ENCODE measurements at places on chromosomes 6 and 20.

DNA sequence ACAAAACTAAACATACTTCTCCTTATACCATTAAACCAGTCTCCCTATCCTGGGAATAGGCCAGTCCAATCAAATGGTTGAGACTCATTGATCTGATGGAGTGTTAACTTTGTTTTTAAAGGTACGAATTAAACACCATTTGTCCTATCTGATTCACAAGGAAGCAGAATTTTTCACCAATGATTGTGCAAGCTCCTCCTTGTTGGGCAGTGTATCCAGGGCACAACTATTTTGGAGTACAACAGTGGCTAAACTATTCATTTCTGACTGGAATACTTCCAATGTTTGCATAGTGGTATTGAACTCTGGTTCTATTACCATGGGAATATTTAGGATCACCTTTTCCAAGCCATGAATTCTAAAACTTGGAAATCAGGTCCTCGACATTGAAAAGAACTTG lies 5.4 kb upstream of the PPP1R3G start:
- no peak for DNase-seq

- DNase-seq, result no peak
Observed at GRCh38 chr20:36919715-36920333, 31.7 kb downstream of the SAMHD1 start.

- DNase-seq, result no peak
Observed at GRCh38 chr20:20293691-20294385, 74.1 kb upstream of the INSM1 start.

DNA sequence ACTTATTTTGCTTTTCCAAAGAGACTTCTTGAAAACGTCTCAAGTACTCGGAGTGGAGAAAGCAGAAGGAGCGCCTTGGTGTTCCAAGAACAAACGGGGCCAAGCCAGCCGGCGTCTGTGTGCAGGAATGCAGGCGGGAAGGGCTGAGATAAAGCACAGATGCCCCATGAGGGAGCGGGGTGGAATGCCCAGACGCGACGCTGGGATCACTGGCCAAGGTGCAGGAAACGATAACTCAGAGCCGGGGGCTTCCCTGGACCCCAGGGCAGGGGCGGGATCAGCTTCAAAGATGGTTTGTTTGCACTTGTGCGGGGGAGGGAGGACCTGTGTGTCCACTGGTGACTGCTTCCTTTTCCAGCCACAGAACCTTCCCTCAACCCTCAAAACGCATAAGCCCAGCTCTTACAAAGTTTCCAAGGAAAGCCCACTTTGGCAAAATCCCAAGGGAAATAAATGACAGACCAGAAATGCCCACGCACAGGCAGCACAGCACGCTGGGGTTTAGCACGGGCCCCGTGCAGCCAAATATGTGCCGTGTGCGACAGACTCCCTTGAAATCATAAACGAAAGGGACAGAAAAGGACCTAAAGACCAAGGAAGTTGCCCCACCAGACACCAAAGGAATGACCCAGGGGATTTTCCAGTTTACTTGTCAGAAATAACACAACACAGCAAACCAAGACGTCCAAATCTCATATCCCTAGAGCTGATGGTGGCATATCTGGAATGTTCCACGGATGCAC lies 113.9 kb downstream of the NFATC2 start:
- no peak for DNase-seq

- DNase-seq, result no peak
Observed at GRCh38 chr6:42769836-42770235, 12.0 kb upstream of the BICRAL start.

DNA sequence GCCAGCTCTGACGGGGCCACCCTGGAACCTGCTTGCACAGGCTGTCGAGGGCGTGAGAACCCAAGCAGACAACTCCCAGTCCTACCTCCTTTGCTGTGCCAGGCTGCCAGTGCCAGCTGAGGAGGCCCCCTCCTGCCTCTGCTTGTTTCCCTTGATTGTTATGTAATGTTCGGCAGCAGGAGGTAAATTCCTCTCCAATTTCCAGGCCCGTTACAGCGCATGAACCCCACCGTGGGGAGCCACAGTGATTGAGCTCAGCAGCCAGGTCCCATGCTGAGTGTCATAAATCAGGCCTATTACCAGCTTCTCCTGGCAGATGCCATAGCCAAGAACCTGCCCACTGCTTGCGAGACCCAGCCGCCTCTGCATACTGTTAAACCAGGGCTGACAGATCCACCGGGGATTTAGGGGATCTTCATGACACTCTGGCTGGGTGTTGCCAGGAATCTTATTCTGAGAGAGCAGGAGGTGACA lies 320.5 kb downstream of the DHX35 start:
- no peak for DNase-seq

DNA sequence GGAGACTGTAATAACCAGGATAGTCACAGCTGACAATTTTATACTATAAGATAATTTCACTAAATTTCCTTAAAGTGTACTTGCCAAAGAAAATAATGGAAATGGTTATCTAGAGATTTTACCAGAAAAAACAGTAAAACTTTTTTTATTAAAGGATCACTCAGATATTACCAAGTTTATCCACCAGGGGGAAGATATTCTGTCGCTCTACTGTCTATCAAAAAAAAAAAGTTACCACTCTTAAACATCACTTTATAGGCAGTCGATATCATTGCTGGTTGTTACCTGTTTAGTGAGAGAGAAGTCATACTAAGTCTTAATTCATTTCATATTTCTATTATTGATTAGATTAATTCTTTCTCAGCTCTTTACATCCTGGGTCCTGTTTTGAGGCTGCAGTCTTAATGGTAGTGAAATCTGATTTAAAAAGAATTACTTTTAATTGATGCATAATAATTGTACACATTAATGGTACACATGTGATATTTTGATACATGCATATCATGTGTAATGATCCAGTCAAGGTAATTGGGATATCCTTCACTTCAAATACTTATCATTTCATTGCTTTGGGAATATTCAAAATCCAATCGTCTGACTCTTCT lies 18.9 kb downstream of the L3MBTL3 start:
- DNase-seq, result peak; percentile 38

DNA sequence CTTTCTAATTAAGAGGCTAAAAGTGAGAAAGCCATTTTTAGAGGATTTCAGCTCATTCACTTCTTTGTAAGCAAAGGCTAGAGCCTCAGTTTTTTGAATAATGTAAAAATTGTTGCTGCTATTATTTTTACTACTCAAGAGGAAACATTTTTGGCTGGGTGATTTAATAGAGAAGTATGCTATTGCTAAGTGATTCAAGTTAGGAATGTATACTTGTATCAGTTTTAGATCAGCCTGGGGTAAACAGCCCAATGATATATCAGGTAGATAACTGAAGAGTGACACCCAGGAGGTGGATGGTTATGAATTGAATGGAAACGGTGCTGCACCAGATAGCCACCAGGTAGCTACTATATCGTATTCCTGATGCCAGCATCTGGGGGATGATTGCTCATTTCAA lies 9.2 kb downstream of the QKI start:
- no peak for DNase-seq

- no peak for DNase-seq
Observed at GRCh38 chr20:45138561-45139300, 14.5 kb upstream of the WFDC12 start.

- DNase-seq, result no peak
Observed at GRCh38 chr20:5877128-5877527, 73.2 kb downstream of the TRMT6 start.

DNA sequence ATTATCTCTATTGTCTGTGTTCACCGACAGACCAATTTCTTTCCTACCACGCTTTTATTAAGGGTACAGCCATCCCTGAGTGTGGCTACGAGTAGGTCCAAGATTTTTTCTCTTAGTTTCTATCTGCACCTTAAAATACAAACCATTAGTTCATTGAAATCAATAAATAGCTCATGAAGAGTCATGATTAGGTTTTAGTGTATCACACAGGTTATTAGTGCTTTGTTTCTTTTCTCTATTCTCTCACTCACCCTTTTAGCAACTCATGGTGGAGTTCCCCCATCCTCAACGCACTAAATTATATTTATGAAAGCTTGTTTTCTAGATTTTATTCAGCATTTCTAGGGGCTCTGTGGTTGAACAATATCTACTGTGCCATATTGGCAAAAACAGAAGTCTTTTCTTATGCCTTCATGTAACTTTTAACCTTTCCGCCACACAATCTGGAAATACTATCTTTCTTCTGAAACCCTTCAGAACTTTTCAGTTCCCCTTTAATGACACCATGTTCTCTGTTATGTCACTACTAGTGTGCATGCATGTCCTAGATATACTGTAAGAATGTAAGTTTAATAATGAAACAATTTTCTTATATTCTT lies 128.2 kb upstream of the LAMA2 start:
- DNase-seq, result no peak

DNA sequence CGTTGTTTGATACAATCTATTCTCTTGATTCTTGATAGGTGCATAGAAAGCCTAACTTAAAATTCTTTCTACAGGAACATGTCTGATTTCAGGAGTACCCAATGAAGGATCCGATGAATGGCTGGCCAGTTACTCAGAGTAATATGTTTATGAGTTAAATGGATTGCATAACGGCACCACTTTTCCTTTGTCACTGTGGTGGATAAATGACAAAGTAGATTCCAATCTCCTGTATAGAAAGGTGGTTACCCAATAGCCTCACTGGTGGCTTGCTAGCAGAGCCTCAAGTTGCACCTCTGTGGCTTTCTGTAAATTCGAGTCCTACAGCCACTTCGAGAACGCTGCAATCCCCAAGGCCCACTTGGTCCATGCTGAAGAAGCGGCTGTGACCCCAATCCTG lies 28.4 kb downstream of the LHFPL5 start:
- DNase-seq, result no peak

GRCh38 chr6:163764565-163764964 lies 350.0 kb downstream of the QKI start:
- no peak for DNase-seq

GRCh38 chr6:31734821-31735406 lies 1.4 kb downstream of the CLIC1 start:
- peak; percentile 73 for DNase-seq

DNA sequence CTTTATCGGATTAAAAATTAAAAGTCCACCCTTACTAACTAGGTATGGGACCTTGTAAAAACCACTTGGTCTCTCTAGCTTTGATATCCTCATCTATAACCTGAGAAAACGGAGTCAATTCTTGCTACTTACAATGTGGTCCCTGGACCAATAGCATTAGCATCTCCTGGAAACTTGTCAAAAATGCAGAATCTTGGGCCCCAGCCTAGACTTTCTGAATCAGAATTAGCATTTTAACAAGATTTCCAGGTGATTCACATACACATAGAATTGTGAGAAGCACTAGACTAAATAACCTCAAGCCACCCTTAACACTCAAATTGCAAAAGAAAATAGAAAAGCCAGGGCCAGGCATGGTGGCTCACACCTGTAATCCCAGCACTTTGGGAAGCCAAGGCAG lies 96.6 kb downstream of the RNGTT start:
- no peak for DNase-seq

DNA sequence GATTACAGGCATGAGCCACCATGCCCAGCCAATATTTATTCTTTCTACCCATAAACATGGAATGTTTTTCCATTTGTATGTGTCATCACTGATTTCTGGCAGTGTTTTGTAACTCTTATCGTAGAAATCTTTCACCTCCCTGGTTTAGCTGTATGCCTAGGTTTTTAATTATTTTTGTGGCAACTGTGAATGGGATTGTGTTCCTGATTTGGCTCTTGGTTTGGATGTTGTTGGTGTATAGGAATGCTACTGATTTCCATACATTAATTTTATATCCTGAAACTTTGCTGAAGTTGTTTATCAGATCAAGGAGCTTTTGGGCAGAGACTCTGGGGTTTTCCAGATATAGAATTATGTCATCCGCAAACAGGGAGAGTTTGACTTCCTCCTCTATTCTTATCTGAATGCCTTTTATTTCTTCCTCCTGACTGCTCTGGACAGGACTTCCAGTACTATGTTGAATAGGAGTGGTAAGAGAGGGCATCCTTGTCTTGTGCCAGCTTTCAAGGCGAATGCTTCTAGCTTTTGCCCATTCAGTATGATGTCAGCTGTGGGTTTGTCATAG lies 198.6 kb downstream of the ZDHHC14 start:
- DNase-seq, result no peak

- peak; percentile 71 for DNase-seq
Observed at GRCh38 chr6:74356391-74356790, 660.4 kb downstream of the CD109 start.

- DNase-seq, result no peak
Observed at GRCh38 chr6:156752666-156753301, 24.4 kb upstream of the ARID1B start.

DNA sequence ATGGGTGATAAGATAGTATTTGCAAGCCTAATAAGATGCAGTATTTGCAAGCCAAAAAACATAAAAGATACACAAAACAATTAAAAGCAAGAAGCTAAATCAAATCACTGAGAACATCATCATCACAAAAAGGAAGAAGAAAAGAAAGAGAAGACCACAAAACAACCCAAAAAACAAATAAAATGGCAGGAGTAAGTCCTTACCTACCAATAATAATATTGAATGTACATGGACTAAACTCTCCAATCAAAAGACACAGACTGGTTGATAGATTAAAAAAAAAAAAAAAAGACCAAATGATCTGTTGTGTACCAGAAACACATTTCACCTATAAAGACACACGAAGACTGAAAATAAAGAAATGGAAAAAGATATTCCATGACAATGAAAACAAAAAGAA lies 37.7 kb downstream of the ECHDC1 start:
- DNase-seq, result no peak

GRCh38 chr6:12490904-12491571 lies 200.9 kb downstream of the EDN1 start:
- peak; percentile 31 for DNase-seq

- DNase-seq, result peak; percentile 69
Observed at GRCh38 chr6:15441215-15441868, 195.5 kb downstream of the JARID2 start.

DNA sequence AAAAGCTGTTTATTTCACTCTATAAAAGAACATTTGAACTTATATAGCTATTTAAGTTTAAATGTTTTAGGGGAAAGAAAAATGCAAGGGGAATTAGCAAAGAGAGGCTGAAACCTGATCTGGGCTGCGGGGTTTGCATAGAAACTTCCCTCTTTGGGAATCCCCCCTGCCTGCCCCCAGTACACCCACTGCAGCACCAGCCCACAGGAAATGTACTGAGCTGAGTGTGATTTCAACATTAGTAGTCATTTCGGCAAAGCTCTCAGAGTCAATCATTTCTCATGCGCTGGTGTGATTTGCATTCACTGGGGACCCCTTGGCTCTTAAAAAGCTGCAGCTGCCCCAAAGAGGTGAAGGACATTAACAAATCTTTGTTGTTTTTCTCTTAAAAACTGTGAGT lies 859.4 kb downstream of the MAFB start:
- DNase-seq, result no peak

DNA sequence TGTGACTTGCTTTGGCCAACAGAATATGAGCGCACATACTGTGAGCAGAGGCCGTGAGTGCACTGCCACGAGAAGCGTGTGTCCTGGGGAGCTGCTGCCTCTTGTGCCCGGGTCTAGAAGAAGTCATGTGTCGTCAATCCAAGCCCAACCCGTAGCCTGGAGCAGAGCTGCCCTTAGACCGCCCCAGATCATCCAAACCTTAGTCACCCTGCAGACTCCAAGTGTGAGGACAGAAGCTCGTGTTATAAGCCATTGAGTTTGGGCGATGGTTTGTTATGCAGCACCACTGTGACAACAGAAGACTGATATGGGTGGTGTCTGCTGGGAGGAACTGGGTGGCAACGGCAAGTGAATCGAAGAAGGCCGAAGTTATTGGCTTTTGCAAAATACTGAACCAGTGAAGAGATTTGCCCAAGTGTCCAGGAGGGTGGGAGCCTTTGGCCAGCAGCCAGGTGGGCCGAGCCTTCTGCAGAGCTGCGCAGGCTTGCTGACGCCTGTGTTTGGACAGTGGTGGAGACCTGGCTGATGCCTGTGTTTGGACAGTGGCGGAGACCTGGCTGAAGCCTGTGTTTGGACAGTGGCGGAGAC lies 101.3 kb upstream of the SULF2 start:
- DNase-seq, result no peak

All from SW 1271 (cell line).